CD8-positive, alpha-beta T cell (primary cell): ENCODE measurements at places on chromosomes 2 and 18.

DNA sequence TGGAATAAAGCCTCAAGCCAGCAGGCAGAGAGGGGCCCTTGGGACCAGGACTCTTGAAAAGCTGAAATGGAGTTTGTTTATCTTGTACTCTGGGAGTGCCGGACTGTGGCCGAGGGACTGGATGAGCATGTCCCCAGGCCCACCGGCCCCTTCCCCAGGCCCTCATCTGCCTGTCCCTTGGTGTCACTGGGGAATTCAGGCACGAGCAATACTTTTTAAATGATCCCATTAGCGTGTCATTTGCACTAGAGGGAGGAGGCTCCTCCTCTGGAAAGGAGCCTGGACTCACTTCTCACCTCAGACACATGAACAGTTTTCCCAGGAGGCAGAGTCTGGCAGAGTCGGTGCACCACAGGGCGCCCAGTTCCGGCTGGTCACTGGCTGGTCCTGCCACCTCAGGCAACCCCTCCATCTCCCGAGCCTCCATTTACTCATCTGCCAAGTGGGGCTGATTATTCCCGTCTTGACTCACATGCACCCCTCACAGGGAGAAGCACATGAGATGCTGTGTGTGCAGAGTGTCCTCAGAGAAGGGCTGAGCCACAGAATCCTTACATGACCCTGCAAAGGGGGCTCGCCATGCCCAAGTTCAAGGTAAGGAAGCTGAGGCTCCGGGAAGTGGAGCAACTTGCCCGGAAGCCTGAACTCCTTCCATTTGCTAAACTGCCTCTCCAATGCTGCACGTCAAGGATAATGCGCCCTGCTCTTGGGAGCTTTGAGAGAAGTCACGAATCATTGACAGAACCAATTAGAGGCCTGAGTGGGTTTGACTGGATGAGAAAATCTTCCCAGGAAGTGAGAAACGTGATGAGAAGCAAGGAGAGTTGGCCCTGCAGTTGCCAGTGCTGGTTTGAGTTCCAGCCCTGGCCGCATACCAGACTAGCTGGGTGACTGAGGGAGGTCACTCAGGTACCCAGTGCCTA lies 26.7 kb downstream of the CIB4 start:
- no peak for DNase-seq

DNA sequence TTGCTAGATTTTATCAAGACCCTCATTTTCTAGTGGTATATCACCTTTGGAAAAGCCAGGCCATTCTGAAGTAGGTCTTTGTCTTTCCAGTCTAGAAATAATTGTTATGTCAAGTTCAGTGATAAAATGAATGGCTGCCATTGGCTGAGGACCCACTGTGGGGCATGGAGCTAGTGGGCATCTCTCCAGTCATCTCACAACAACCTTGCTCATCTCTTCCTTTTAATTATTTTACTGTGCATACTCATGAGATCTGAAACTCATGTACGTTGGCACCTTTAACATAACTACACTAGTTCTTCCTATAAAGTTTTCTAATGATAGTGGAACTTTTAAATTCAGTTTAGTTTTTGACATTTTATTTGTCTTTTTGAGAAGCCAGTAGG lies 240.9 kb downstream of the SLC8A1 start:
- no peak for DNase-seq

- DNase-seq, result no peak
Measured at GRCh38 chr18:57561261-57561660, 25.2 kb downstream of the FECH start.

DNA sequence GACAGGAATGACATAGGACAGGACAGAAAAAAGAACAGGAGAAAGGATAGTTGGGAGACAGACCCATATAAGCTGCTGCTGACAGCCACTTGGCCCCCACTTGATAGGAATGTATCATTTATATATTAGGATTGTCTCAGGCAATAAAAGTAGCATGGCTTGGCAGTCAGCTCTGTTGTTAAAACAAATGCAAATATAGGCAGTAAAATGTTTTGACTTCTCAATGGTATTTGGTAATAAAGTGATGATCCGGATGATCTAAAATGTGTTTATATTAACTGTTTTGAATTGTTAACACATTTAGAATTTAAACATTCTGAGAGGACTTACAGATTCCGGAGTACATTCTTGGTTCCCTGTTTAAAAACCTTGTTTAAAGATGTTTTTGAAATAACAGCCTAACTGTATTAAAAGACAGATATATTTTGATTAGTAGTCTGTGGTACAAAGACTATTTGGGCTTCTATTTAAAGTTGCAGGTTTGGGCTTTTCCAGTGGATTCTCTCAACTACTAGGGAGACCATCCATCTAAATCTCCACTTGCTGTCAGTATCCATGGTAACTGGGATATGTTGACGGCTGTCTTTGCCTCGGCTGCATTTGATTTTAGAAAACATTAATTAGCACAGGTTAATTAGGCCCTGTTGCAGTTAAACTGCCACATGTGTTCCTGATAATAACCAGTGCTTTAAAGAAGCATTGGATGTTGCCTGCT lies 147.6 kb downstream of the ESCO1 start:
- DNase-seq, result no peak

- DNase-seq, result no peak
Measured at GRCh38 chr2:113337809-113338208, 59.1 kb upstream of the PAX8 start.

- no peak for DNase-seq
Measured at GRCh38 chr2:17583646-17584045, 43.1 kb downstream of the VSNL1 start.

DNA sequence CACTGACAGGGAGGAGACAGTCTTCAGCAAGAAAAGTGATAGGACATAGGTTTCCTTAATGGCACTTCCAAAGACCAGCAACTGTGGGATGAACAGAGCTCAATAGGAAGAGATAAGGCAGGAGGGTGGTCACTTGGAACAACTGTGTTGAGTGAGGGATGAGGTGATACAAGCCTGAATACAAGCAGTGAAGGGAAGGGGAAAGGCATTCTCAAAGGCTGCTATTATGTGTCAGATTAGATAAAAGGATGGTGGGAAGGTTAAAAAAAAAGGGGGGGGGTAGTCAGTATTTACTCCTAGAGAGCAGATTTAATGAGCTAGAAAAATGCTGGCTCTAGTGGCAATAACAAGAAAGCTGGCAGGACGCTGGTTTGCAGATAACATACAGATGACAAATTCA lies 25.7 kb downstream of the CCBE1 start:
- no peak for DNase-seq

DNA sequence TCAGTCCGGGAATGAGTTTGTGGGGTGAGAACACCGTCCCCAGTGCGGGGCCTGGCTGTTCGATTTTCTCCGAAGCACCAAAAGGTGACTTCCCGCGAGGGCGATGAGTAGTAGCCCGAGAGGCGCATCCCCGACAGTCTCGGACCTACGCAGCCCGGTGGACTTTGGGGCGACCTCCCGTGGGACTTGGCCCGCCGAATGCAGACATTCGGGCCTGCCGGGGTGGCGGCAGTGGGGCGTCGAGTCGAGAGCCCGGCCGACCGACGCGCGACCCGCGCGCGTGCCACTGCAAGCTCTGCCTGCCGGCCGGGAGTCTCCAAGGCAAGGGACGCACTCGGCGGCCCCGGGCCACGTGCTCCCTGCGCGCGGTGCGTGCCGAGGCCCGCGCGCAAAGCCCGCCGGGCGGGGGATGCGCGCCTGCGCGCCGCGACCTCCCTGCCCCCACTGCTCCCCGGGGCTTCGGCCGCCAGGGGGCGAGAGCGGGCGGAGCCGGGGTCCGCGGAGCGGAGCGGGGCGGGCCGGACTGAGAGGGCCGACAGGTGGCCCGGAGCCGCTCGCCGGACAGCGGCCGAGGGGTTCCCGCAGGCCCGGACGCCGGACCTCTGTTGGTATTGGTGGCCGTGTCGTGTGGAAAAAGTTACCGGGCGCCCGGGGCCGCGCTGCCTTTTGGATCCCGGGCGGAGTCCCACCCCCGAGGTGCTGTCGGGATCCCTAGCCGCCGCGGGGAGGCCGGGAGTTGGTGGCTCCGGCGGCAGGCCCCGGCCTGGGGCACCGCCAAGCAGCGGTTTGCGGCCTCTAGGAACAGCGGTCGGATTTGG lies 1.9 kb downstream of the PTMA start:
- DNase-seq, result peak; percentile 85

GRCh38 chr2:160433466-160434140 lies 60.0 kb downstream of the RBMS1 start:
- no peak for DNase-seq

- no peak for DNase-seq
Measured at GRCh38 chr18:34806527-34806926, 96.4 kb downstream of the DTNA start.
